Stimulated activated CD8-positive, alpha-beta memory T cell treated with anti-CD3 and anti-CD28 coated beads, Interleukin-7, amount 100 ng/mL, for 1 hour (primary cell): ENCODE measurements at places on chromosomes 3 and 15.
A peak's percentile ranks its signal among the peaks of the same experiment; 100 is the strongest.

GRCh38 chr15:37041042-37041441 lies 59.3 kb downstream of the MEIS2 start:
- no peak for DNase-seq

- no peak for DNase-seq
These were observed 25.1 kb upstream of the UTS2B start for GRCh38 chr3:191355406-191355805.

- no peak for DNase-seq
These were observed 45.0 kb upstream of the CD96 start for GRCh38 chr3:111496894-111497559.

- no peak for DNase-seq
These were observed 127.1 kb downstream of the ASB7 start for GRCh38 chr15:100729461-100729860.

DNA sequence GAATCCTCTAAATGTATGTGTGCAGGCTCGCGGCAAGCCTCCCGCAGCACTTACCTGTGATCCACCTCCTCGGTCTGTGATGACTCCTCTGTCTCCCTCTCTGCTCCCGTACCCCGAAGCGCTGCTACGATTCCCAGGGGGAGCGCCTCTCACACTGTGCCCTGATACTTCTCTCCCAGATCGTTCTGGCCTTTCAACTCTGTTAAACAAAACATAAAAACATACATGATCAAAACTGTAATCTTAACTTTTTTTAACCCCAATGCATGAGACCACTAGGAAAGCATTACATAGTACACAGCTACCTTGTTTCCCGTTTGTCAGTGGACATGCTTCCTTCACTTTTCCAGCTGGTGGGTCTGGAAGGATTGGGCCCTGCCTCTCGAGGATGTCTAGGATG lies 46.6 kb downstream of the SLTM start:
- no peak for DNase-seq

GRCh38 chr15:59723687-59724346 lies 34.7 kb upstream of the BNIP2 start:
- DNase-seq: no peak

GRCh38 chr3:104566054-104566453 lies 800.7 kb upstream of the ALCAM start:
- DNase-seq: no peak

DNA sequence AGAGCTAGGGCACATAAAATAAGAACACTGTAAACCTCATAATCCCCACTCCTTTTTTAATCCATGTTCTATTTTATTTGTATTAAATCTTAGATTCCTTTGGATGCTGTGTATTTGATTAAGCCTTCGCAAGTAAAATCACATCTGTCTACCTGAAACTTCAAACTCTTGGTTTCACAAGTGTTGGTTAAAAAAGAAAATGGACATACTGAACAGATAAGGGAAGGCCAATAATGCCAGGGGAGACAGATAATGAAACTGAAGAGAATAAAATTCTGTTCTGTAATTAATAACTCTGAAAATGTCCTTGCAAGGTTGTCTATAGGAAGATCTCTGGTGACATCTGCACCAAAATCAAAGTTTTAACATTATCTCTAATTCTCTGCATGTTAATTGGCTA lies 114.2 kb downstream of the ULK4 start:
- DNase-seq: no peak

GRCh38 chr15:49372366-49372765 lies 50.7 kb upstream of the FGF7 start:
- no peak for DNase-seq

- DNase-seq: no peak
These were observed 331.4 kb upstream of the WNT5A start for GRCh38 chr3:55818485-55818884.

- no peak for DNase-seq
These were observed 75.9 kb downstream of the DGKG start for GRCh38 chr3:186286114-186286513.

- no peak for DNase-seq
These were observed 102.7 kb downstream of the PLOD2 start for GRCh38 chr3:146058241-146058640.

GRCh38 chr3:161108840-161109239 lies 3.7 kb upstream of the B3GALNT1 start:
- DNase-seq: no peak

DNA sequence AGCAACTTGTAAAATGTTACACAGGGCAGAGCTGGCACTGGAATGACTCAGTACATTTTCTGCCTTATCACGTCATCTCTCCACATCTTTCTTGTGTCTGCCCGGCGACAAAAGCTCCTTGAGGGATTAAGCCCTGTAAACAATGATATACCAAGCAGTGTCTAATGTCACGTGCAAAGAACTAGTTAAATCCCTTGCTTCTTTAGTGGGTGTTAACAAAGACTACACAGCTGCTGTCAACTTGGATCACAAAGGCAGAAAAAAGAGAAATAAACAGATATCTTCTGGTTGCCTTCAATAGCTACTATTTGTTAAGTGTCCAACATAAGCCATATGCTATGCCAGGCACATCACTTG lies 48.1 kb upstream of the FRMD4B start:
- DNase-seq: no peak

DNA sequence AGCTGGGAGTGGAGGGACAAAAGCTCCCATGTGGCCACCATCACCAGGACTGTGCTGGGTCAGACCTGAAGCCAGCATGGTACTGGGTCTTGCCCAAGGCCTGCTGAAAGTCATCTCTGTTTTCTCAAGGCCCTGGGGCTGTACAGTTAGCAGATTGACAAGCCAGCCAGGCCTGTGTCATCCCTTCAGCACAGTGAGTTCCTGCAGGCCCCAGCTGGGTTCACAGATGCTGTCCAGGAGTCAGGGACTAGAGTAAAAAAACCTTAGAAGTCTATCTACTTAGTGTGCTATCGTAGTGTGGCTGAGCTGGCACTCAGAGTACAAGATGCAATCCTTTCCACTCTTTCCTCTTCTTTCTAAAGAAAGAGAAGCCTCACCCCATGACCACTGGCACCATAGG lies 246.0 kb upstream of the NAALADL2 start:
- DNase-seq: no peak

- DNase-seq: peak; percentile 69
These were observed 47.5 kb upstream of the MUC4 start for GRCh38 chr3:195859061-195859845.

GRCh38 chr15:49215768-49216739 lies 46.0 kb downstream of the GALK2 start:
- DNase-seq: no peak

DNA sequence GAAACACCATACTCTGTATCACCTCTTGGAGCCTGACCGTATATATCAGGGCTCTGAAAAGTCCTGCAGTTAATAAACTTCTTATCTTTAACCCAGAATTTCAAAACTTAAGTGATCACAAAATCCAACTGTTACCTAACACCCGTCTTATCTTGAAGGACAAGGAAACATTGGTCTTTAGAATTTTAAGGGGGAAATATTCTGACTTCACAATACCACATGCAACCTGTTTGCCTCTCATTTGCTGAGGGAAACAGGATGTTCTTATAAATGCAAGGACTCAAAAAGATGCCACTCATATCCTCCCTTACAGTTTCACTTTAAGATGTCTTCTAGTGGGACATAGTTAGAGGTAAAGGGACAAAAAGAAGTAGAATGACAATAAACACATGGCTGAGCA lies 67.9 kb downstream of the CRTC3 start:
- no peak for DNase-seq

- no peak for DNase-seq
These were observed 17.3 kb upstream of the CDCP1 start for GRCh38 chr3:45163481-45163880.

GRCh38 chr3:13008155-13008995 lies 64.9 kb downstream of the IQSEC1 start:
- DNase-seq: no peak

DNA sequence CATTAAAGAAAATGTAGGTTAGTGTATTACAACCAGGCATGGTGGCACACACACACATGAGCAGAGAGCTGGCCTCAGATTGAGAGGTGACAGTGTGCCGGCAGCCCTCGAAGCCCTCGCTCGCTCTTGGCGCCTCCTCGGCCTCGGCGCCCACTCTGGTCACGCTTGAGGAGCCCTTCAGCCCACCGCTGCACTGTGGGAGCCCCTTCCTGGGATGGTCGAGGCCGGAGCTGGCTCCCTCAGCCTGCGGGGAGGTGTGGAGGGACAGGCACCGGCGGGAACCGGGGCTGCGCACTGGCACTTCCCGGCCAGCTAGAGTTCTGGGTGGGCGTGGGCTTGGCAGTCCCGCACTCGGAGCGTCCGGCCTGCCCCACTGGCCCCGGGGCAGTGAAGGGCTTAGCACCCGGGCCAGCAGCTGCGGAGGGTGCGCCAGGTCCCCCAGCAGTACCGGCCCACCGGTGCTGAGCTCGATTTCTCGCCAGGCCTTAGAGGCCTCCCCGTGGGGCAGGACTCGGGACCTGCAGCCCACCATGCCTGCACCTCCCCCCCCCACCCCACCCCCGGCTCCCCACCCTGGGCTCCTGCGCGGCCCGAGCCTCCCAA lies 80.4 kb upstream of the TMEM158 start:
- no peak for DNase-seq

DNA sequence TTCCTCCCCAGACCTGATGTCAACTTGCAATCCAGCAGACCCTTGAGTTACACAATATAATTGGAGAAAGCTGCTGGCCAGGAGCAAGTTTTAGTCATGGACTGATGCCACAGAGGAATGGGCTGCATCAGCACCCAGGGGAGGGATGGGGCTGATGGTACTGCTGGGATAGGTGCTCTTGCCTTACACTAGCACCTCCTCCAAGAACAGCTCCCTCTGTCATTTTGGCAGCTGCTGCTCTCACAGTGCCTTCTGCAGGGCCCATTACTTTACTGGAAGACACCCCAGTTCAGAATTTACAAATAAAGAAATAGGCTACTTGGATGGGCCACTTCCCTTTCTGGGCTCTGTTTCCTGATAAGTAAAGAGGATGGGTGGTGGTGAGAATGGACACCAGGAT lies 85.3 kb upstream of the RORA start:
- DNase-seq: no peak

DNA sequence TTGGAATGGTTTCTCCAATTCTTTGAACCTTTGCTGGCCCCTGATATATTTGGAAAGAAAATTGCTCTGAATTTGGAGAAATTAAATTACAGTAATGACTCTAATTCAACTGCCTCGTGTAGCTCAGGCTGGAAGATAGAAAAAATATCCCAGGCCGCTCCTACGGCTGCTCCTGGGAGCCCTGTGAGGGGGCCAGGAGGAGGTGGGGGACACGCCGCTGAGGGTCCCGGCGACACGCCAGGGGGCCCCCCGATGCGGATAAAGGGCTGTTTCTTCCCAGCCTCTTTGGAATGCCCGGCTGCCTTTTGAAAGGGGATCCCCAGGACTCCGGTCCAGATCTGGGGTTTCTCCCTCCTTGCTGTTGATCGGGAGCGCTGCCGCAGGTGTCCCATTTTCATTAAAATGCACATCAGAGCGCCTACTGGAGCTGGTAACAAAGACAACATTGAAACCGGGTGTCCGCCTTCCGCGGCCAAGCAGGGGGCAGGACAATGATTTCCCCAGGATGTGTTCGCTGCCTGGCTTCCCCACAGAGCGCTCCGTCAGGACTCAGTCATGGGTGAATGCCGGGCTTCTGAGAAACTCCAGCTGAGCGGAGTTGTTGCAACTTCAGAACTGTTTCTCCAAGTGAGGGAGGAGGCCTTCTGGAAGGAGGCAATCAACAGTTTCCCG lies 200.1 kb upstream of the KBTBD8 start:
- DNase-seq: no peak

DNA sequence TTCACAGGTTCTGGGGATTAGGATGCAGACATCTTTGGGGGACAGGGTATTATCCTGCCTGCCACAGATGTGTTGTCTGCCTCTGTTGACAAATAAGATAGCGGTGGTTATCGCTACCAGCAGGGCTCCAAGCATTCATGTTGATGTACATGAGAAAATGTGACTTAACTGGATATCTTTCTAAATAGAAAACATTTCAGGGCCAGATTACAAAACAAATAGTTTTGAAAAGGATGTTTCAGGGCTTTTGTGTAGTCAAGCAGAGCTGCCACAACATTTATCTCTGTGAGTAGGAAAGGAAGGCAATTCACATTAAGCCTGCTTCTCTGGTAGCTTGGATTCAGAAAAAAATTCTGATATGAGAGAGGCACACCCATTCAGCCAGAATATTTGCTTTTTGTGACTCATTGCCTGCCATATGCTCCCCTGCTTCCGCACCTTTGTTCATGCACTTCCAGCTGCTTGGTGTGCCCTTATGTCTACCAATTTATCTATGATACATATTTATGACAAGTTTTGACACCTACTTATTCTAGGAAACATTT lies 22.8 kb downstream of the PLS1 start:
- DNase-seq: no peak

GRCh38 chr3:188720215-188720614 lies 451.6 kb upstream of the TPRG1 start:
- no peak for DNase-seq

- DNase-seq: no peak
These were observed 32.7 kb downstream of the C3orf70 start for GRCh38 chr3:185120126-185120525.

DNA sequence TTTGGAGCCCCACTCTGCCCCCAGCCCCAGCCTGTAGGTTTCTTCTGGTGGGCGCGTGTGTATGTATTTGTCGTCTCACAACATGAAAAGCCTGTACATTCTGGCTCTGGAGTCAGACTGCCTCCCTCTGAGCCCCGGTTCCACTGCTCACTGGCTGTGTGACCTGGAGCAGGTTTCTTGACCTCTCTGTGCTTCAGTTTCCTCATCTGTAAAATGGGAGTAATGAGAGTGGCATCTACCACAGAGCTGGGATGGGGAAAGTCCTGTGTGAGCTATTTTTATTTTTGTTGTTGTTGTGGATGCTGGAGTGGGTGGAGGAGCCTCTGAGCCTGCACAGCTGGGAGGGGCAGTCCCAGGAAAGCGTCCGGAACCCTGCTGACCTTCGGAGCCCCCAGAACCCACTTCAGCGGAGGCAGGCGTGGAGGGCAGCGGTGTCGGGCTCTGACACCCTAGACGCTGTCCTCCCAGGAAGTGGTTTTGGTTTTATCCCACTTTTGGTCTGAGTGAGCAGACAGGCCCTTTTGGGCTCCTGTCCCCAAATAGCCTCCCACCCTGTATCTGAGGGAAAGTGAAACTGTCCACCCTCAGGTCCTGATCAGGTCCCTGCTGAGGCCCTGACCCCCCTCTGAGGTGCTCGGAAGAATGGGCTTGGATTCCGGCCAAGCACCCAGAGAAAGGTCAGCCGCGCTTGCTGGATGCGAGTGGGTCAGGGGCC lies 103.5 kb downstream of the CHSY1 start:
- no peak for DNase-seq

DNA sequence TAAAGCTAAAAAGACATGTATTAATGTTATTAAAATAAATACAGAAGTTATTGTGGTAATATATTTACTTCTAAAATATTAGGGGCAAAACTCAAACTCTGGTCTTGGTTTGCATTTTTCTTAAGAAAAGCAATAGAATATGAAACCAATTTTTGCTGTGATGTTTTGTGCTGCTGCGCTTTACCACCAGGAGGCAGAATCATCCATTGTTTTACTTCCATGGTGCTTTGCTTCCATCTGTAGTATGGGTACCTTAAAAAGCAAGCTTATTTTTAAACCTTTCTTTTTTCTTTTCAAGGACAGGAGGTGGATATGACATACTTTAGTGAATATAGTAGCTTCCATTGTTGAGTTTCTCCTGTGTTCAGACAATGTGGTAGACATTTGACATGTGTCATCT lies 46.6 kb upstream of the MRPL3 start:
- no peak for DNase-seq

GRCh38 chr3:68151359-68151758 lies 496.9 kb upstream of the SUCLG2 start:
- DNase-seq: no peak

- peak; percentile 34 for DNase-seq
These were observed 152.9 kb downstream of the TPRG1 start for GRCh38 chr3:189324538-189325138.
